ENCODE measurements at places on chromosomes 7 and 10. TPM values are rescaled to one million over a fixed set of nuclear protein-coding genes. Genes with fewer than 3 reads are reported as not detected.

DNA sequence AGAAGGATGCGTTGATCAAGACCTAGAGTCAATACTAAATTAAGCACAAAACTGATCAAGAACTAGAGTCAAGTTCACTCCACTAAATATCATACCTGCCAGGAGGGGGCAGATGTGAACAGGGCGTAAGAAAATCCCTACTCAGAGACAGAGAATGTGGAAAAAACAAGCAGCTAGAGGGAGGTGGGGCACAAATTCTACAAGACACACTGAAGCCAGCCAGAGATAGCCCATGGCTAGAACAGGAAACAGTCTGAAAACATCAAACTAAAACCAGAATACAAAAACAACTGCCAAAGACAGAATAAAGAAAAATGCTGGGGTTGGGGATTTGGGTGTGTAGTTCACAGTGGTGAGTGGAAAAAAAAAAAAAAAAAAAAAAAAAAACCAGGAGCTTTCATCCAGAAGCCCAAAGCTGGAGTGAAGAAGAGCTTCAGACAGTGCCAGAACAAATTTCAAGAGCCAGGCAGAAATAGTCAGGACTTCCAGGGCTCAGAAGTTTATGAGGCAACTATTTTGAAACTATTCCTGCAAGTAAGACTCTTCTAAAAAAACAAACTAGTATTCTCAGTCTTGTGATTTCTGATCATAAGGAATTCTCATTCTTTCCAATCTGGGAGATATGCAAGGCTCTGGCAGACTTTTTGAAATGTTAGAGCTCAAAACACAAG, 118.3 kb downstream of the CCDC71L start:
- peak; percentile 43 for DNase-seq

DNA sequence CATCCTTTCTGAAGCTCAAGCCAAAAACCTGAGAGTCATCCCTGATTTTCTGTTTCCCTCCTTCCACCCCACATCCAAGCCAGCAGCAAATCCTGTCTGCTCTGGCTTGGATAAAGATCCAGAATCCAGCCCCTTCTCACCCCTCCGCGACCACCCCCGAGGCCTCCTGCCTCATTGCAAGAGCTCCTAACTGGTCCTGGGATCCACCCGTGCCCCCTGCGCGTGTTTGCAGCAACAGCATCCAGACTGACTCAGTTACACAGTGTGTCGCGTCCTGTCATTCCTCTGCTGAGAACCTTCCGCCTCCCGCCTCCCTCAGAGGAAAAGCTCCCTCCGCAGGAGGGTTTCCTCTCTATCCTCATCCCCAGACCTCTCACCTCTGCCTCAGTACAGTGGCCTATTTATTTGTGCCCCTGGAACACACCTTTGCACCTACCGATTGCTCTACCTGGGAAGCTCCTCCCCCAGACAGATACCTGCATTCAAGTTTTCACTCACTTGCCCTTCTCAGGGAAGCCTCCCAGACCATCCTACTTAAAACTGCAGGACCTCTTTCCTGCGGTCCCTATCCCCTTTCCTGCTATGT, 21.6 kb upstream of the GRID1 start:
- DNase-seq = no peak

DNA sequence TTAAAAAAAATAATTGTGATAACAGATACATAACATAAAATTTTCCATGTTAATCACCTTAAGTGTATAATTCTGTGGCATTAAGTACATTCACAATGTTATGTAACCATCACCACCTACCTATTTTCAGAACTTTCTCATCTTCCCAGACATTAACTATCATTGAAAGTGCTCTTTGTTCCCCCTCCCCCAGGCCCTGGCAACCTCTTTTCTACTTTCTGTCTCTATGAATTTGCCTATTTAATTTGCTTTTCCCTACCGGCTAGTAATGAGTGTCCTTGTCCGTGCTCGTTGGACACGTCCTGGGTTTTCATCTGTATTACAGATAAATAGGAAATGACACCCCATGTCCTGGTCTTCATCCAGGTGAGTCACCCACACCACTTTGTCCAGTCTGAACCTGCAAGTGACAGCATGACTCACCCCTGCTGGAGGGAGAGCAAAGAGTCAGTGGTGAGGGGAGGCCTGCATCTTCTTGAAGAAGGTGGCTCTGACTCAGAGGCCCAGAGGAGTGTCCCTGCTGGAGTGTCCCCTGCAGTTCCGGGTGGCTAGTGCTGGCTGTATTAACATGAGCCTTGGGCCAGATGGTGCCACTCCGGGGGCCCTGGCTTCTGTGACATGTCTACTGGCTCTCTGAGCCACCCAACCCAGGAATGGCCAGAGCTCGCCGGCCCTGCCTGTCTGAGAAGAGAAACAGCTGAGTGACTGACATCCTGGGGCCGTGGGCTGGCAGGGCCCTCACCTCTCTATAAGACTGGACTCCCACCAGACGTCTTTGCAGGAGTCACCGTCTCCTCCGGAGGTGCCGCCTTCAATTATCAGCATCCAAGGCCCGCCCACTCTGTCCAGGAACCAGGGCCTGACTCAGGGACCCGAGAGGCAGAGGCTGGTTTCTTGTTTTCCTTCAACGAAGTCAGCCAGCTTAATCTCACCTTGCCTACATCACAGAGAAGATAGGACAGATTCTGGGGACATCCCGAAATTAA, 503.2 kb upstream of the MKI67 start:
- DNase-seq = no peak

GRCh38 chr10:43158636-43159035, 20.4 kb downstream of the CSGALNACT2 start:
- no peak for DNase-seq

GRCh38 chr10:78510566-78511323, 477.1 kb downstream of the RPS24 start:
- no peak for DNase-seq

- no peak for DNase-seq
These were observed 37.8 kb upstream of the CACUL1 start for GRCh38 chr10:118792526-118792925.

GRCh38 chr7:157158400-157158799, 19.7 kb downstream of the UBE3C start:
- no peak for DNase-seq

DNA sequence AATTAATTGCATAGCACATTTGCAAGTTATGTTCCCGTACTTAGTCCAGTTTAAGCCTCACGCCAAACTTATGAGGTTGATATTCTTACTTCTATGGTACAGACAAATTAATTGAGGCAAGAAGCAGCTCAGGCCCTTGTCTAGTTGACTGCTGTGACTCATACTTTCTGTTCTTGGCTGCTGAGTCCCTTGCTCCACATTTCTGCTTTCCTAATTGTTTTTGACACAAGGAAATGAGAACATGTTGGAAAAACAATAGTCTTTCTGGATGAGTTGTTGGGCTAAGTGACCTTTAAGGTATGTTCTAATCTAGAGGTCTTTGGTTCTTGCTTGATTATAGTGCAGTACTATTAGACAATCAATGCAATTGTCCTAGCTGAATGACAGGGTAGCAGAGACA, 331.8 kb downstream of the NRG3 start:
- DNase-seq = no peak

DNA sequence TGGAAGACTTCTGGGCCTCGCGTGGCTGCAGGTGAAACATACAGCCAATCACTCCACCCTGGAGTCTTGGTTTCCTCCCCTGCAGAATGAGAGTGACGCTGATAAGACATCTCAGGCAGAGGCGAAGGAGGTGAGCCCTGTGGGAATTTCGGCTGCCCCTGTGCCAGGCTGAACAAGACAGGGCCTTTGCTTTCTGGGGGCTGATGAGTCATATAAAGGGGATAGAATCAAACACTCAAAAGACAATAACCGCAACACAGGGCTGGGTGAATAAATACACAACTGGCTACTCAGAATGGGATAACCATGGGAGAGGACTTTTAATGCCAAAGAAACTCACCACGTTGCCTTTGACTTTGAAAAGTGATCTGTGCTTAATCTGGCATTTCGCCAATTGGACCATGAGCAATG, 143.8 kb downstream of the KCNMA1 start:
- DNase-seq = no peak

DNA sequence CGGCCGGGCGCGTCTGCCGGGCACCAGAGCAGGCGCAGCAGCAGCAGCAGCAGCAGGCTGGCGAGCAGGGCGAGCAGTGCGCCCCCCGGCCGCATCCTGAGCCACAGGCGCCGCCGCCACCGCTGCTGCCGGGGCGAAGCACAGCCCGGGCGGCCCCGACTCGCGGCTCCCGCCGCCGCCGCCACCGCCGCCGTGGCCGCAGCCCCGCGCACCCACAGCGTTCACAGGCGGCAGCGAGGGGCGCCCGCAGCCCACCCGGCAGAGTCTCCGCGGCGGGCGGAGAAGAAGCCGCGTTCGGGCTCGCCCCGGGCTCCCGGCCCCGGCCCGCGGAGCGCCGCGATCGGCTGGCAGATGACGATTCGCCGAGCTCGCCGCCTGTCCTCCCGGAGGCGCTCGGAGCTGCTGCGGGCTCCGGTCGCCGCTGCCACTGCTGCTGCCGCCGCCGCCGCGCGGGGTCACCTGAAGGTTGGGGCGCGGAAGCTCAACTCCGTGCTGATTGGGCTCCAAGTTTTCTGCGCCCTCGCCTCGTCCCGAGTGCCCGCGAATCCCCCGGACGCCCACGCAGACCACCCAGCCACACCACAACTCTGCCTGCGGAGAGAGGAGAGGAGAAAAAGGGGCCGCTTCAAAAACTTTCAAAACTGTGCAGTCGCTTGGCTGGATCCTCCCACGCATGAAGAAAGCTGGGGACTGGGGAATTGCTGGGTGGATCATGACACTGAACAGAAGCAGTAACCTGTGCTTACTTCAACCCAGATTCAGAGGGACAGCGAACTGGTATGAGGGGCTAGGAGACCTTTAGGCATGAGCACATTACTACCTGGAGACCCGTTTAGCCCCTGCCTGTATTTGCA, at the start of gene ST8SIA6:
ST8SIA6 (minus strand) TSS at position 435 of the 854 bp plus-strand sequence; CDS start at position 95, 340 bp downstream.
- DNase-seq = peak; percentile 50

GRCh38 chr7:41540601-41541000, 162.3 kb downstream of the INHBA start:
- DNase-seq = no peak

DNA sequence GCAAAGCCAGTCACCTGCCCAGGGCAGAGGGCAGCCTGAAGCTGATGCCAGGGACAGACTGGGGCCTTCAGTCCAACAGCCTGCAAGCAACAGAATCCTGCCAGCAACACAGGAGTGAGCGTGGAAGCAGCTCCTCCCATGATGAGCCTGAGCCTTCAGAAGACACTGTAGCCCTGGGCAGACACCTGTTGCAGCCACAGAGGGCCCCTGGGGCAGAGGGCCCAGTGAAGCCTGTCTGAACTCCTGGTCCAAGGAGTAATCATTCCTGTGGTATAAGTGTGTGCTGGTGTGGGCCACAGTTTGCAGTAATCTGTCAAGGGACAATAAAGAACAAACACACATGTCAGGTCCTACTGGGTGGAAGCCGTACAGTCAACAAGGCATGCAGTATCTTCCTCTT, 2.9 kb upstream of the PFKP start:
- DNase-seq = no peak

DNA sequence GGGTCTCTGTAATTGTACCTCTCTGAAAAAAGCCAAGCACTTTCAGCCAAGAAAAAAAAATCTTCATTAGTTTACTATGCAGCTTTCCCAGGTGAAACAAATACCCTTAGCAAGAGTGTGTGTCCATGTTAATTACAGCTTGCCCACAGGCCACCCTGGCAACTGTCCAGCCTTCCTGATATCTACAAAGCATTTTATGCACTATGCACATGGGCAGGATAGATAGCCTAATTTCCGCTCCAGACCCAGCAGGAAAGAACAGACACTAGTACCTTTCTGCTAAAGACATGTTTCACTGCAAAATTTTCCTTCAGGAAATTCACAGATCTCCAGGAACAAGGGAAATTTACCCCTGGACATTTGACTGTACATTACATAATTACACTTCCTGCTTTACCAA, 24.4 kb downstream of the CACNA2D1 start:
- DNase-seq = no peak

DNA sequence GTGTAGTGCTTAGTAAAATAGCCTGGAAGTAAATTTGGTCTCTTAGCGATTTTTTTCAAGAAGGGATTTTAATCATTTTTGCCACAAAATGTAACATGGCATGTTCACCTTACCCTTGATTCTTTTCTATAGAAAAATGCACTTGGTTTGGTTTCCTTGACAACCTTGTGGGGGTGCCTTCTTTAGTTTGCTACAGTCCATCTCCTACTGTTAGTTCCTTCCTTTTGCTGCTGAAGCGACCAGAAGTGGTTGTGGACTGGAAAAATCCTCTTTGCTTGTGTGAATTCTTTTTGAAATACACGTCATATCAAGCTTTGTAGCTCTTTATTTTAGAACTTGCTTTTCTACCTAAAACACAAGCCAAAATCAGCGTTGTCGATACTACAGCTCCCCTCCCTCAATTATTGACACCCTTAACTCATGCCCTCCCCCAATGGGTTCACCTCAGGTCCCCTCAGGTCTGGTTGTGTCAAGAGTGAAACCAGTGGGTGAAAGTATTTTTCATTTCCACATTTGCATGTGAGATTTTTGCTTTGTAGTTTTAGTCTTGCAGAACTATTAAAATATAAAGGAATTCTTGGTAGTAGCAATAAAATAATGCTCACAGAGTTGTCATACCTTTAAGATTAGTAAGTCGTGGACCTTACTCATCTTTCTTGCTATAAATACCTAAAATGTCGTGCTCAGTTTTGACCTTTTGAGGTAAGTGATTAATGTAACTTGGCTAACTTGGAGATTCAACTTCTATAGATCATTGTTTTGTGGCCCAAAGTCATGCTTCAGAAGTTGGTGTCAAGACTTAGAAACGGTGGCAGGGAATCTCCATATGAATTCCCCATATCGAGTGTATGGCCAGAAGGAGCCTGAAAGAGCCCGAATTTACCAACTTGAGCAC, 1.5 kb downstream of the ACTR3B start:
- DNase-seq = no peak

DNA sequence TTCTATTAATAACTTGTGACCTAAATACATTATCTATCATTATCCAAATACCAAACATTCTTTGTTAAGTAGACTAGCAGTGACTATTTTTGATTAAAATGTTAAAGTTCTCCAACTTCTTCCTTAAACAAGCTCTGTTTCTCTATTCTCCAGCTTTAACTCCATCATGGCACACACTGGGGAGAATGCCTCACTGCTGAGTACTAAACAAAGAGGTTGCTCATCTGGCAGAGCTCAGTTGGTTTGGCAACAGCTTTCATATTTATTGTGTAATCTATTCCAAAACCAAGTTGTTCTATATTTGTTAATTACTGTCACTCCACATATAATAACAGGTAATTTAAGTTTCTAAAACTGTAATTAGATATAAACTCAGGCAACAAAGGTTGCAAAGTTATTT, 89.6 kb downstream of the USP6NL start:
- DNase-seq = no peak

GRCh38 chr10:3757638-3758490, 27.1 kb downstream of the KLF6 start:
- peak; percentile 61 for DNase-seq

The ST8SIA6 gene
- 0.15 TPM for total RNA-seq

The TCF7L2 gene
- 0.60 TPM for total RNA-seq

The HOXA4 gene
- 0.25 TPM for total RNA-seq

The AKR1C8 gene
- total RNA-seq = 0.50 TPM

The ASB15 gene
- not detected for total RNA-seq

The RBP4 gene
- not detected for total RNA-seq

The ACTR3C gene
- 5.0 TPM for total RNA-seq

The NKX1-2 gene
- not detected for total RNA-seq

The PNPLA8 gene
- total RNA-seq = 14.1 TPM

The VSTM4 gene
- total RNA-seq = 0.12 TPM

The NEUROG3 gene
- total RNA-seq = not detected
